ENCODE measurements at places on chromosomes 7 and 10.

DNA sequence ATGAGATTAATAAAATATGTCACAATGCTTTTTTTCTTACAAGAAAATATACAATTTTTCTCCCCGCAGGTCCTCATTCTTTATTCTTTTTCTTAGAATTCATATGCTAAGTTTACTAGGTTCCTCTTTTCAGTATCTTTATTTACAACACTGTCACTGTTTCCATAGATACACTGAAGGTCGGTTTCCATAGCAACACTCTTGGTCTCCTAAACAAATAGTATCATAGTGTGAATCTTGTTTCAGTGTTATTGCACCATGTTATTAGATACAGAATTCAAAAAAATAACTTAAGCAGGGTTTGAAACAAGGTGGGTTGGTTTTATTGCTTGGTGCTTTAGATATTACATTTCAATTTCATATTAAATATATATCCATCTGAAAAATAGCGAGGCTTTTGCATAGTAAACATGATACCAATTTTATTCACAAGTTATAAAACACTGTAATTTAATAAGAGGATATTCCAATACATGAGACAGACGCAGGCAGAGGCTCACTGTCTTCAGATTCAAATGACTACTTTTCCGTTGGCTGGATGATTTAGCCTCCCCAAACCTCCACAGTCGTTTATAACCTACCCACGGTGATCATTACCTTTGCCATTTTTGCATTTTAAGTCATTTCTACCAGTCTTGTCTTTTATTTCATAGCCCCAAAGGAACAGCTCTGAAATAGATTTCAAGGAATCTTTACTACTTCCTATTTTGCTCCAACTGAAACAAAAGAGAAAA, 88.9 kb upstream of the KLF6 start:
- DNase-seq, result peak; percentile 68

DNA sequence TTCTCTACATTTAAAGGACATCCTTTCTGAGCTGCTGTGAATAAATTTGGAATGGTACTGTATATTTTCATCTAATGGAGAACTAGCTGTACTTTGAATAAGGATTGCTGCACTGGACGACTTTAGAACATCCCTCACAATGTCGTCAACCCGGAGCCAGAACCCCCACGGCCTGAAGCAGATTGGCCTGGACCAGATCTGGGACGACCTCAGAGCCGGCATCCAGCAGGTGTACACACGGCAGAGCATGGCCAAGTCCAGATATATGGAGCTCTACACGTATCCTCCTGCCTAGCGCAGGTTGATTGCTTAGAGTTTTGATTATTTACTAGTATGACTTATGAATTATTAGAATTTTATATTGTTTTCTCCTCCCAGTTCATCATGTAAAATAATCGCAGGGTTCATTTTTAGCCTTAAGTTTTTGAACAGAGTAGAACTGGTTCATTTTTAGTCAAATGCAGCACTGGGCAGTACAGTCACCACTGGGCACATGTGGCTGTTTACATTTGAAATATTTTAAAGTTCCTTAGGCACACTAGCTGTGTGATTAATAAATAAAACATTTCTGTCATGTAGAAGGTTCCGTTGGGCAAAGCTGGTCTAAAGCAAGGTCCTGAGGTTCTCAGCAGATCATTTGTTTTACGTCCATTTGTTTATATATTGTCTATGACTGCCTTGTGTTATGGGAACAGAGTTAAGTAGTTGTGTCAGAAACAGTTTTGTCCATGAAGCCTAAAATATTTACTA, 31.5 kb downstream of the CUL1 start:
- no peak for DNase-seq

GRCh38 chr7:135217645-135218509, 6.6 kb upstream of the WDR91 start:
- DNase-seq, result no peak

GRCh38 chr10:86401588-86402282, 35.1 kb upstream of the GRID1 start:
- DNase-seq, result peak; percentile 54

DNA sequence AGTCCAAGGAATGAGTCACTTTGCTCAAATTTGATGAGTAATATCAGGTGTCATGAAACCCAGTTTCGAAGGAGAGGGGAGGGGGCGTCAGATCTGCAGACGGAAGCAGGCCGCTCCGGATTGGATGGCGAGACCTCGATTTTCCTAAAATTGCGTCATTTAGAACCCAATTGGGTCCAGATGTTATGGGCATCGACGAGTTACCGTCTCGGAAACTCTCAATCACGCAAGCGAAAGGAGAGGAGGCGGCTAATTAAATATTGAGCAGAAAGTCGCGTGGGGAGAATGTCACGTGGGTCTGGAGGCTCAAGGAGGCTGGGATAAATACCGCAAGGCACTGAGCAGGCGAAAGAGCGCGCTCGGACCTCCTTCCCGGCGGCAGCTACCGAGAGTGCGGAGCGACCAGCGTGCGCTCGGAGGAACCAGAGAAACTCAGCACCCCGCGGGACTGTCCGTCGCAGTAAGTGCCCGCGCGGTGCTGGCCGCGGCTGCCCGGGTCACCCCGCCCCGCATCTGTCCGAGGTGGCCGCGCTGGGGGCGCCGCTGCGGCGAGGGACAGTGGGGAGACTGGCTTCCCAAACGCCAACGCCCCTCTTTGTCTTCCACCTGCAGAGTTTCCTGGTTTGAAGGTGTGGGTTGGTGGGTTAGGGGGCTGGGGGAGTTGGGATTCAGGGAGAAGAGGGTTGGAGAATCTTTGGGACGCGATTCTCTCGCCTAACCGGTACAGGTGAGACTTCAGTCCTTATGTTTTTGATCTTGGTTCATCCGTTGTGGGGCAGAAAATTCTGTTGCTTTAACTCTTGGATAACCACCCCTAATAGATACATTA, at the start of gene TAC1:
Gene TAC1 (plus strand): TSS at position 351 of the 829 bp plus-strand sequence. CDS start 527 bp downstream, outside the sequence.
- DNase-seq, result no peak
